ENCODE measurements at places on chromosomes 6 and 20.

DNA sequence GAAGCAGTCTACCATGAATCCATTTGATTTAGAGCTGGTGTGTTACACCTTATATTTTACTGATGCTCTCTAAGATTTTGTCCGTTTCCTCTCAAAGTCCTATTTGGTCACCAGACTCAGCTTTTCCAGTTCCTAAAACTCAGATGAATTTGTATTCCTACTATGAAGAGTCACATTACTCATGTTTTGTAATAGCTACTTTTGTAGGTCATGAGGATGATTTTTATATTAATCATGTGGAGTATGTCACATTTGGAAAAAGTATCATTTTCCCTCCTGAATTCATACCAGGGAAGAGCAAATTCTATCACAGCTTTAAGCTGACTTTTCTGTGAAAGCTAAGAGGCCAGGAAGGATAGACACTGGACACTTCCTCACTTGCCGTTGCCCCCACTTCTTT, 140.6 kb upstream of the SCGN start:
- DNase-seq, result no peak

DNA sequence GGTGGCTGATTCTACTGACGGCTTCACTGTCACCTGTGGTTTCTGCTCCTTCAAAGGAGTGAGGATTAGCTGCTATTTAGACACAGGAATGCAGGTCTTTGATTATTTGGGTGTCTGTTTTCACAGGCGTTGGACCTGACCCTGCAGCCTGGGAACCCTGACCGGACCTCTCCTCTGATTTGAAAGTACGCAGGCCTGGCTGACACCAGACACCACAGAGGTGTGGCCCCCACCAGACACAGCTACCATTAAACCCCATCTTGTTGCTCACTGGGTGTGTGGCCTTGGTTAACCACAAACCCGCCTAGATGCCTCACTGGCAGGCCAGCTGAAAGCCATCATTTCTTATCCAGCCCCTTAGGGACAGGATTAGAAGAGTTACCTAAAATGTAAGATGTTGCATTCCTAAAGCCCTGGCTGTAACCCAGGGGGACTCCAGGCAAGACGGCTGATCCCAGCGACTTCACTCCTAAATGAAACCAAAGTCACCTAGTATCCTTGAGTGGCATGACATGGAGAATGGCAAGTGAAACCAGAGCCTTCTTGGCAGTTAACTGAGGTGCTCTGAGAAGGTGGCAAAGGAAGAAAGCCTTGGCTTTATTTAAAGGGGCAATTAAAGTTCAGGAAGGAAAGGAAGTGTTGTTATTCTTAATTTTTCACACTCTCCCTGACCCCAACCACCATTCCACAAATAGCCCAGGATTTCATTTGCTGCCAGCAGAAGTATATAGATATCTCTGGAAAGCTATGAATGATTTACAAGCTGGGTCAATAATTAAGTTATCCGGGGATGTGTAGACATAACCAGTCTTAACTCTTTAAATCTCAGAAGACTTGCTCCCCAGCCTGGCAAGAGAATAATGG, 169.9 kb downstream of the QRSL1 start:
- no peak for DNase-seq

DNA sequence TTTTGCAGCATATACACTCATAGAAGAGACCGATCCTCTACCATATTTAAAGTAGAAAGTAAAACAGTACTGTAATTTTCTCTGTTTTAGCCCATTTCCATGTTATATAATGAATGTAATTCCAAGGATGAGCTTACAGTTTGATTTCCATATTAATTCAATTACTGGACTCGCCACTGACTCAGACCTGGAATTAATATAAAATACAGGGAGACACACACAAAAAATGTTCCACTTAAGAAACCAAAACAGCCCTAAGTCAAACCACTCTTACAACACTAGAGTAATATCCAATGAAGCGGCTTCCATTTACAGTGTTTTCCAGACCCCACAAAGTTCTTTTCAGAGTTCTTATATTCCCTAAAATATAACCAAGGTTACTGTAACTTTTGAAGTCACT, 110.6 kb downstream of the BACH2 start:
- DNase-seq, result no peak

- no peak for DNase-seq
Observed at GRCh38 chr20:62321521-62321948, 18.7 kb downstream of the ADRM1 start.

DNA sequence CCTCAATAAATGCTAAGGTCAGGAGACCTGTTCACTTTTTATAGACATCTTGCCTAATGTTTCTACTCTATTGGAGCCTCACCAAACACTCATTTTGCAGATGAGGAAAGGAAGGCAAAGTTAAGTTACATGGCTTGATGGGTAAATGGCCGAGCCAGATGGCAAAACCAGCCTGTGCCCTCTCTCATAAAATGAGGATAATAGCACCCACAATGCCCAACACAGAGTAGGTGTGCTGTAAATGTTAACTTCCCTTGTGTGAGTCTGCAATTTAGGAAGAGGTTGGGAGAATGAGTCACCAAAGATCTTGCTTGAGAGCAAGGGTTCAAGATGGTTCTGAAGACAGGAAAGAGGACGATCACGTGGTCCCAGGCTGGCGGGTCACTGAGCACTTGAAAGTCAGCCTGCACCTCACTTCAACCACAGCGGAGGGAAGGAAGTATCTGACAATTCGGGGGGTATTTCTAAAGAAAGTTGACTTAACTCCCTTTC, 3.3 kb downstream of the KCNK5 start:
- DNase-seq, result no peak

- DNase-seq, result no peak
Observed at GRCh38 chr6:150186129-150186898, 43.5 kb downstream of the PPP1R14C start.

- no peak for DNase-seq
Observed at GRCh38 chr20:49909499-49910339, 5.6 kb downstream of the SPATA2 start.

DNA sequence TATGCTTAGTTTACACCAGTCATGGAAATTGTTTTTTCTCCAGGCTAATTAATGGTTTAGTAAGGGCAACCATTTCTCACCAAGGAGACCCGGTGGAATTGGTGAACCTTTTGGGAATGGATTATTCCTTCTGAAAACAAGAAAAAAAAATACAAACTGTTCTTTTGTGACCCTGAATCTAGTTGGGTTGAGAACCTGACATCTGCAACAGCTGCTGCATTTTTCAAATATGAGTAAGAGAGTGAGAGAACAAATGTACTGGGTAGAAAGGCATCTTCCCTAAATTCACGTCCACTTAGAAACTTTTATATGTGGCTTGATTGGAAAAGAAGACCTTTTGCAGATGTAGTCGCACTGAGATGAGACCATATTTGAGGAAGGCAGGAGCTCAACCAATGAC, 553.4 kb upstream of the EPHA7 start:
- DNase-seq, result no peak

DNA sequence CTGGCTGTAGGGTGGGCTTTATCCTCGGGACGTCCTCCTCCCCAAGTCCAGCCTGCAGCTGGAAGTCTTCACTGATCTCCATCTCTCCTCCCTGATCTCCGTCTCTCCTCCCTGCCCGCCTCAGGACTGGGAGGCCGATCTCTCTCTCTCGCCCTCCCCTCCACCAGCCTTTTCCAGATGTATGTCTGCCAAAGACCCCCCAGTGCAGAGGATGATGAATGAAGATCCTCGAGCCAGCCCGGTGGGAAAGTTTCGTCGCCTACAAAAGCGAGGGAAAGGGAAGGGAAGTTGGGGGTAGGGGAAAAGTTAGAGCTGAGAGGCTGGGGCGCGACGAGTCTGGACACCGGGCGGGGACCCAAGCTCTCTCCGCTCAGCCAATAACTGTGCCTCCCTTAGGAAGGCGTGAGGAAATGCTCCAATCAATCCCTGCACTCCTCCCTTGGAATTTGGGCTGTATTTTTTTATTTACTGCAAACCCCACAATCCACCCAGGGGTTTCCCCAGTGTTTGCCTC, 595 bp upstream of the SRF start:
- no peak for DNase-seq

DNA sequence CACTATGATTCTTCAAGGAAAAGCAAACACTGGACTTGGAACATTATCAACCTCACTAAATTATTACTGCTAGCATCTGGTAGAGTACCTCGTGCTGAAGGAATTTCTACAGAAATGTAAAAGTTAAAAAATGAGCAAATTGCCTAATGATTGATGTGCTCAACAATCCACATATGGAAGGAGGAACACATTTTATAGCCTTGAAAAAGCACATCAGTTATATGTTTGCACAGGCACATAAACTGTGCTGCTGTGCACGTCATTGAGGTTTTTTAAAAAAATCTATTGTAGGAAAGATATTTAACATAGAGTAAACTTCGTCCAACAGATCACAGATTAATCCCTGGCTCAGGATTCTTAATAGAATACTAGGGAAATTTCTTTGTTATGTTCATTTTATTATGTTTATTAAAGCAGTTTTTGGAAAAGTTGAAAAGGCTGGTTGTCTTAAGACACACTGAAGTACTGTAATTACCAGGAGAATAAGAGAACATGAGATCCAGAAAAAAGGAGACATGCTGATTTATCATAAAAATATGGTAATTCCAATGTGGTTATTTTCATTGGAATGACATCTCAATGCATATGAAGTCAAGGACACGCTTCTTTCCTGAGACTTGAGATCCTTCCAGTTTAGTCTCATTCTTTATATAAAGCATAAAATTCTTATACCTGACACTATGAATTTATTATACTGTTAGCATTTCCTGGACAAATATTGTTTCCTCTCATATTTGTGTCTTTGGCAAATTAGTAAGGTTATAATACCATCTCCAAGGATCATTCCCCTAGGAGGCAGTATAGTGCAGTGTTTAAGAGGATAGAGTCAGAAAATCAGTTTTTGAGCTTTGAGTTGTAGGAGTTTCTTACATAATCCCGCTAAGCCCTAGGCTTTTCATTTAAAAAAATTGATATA, 511.1 kb downstream of the TENT5A start:
- no peak for DNase-seq
